Liver (tissue), 10 donors: ENCODE measurements at places on chromosomes 13 and 19.

DNA sequence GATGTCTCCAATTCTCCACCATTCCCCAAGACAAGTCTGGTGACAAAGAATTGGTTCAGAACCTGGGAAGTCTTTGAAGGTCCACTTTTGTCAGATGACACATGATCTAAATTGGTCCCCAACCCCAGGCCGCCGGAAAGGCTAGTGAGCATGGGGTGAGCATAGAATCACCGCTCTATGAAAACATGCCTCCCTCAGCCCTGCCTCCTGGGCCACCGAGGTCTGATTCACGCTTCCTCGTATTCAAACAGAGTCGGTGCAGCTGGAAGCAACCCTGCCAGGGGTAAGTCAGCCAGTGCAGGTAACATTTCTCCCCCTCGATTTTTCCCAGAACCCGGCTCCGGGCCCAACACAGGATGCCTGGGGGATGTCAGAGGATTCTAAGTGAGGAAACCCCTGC lies 33.9 kb upstream of the KLF2 start:
- no peak for DNase-seq

GRCh38 chr13:87837946-87838345 lies 166.8 kb downstream of the SLITRK5 start:
- DNase-seq = no peak

DNA sequence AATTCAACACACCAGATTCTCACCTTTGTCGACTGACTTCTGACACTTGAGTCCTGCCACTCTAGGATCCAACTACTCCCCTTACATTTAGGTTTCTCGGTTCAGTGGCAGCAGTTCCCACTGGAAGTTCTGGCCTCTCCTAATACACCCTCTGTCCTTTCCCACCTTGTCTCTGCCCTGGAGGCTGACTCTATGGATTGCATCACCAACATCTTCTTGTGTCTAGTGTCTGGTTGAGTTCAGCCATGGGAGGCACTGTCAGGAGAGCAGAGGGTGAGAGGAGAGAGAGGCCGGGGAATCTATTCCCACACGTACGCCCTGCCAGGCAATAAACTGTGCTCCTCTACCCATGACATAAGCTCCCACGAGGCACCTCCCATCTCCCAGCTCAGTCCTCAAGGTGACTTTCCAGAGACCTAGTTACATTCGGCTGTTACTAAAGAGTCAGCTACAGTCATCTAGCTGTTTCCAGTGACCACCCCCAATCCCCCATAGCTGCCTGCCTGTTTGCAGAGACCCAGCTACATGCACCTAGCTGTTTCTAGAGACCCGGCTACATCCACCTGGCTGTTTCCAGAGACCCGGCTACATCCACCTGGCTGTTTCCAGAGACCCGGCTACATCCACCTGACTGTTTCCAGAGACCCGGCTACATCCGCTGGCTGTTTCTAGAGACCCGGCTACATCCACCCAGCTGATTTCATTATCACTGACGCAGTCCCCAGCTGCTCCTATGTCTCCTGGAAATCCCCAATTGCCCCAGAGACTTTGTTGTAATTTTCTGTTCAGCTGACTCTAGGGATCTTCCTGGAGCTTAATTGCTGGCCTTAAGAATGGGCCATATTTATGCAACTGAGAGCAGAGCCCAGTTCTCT lies 8.1 kb upstream of the LILRB4 start:
- DNase-seq = no peak

DNA sequence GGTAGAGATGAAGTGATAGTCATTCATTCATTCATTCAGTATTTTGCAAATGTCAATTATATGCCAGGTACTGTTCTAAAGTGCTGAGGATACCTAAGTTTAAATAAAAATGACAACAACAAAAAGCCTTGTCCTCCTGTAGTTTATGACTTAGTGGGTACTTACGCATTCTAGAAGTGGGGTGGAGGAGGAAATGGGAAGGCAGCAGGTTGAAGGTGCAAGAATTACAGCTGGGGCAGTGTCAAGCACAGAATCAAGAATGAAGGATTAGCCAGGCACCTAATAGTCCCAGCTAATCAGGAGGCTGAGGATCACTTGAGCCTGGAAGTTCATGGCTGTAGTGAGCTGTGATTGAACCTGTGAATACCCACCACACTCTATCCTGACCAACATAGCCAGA lies 90.7 kb upstream of the STARD13 start:
- no peak for DNase-seq

- DNase-seq = no peak
Measured at GRCh38 chr19:5594521-5594950, 26.8 kb upstream of the TINCR start.
